ENCODE measurements at places on chromosomes 5 and 9.

- DNase-seq: peak; percentile 71
Measured at GRCh38 chr5:179763215-179763945, 30.4 kb upstream of the LTC4S start.

GRCh38 chr9:77833561-77834429 is 185.7 kb upstream of the GNA14 start:
- no peak for DNase-seq

DNA sequence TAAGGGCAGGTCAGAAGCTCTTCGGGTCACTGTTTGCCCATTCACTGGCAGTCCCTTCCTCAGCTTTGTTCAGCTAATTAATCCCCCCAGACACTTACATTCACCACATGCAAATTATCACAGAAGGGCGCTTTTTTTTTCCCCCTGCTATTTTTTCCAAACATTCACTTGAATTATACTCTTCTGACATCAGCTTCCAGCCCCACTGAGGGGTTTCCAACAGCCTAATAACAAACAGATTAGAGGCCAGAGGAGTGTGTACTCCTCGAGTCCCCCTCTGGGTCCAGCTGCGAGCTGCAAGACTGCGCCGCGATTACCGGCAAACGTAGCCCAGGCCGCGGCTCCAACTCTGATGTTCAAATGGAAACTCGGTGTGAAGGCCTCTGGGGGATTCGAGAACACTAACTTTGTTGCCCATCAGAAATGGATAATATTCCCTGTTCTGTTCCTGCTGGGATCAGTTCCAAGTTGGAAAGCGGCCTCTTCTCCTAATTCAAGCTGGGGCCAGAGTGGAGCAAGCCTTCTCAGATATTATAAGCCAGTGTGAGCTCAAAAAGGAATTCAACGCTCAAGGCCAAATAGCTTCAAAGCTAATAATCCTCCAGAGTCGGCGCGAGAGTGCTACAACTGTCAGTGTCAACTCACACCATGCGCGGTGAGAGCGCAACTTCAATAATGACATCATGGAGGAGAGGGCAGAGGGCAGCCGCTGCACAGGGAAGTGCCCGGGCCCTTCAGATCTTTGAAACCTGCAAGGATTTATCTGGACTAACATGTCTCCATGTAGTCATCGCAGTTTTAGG is 560.8 kb downstream of the BNC2 start:
- peak; percentile 87 for DNase-seq

- DNase-seq: no peak
Measured at GRCh38 chr5:5342784-5343183, 79.7 kb upstream of the ICE1 start.

DNA sequence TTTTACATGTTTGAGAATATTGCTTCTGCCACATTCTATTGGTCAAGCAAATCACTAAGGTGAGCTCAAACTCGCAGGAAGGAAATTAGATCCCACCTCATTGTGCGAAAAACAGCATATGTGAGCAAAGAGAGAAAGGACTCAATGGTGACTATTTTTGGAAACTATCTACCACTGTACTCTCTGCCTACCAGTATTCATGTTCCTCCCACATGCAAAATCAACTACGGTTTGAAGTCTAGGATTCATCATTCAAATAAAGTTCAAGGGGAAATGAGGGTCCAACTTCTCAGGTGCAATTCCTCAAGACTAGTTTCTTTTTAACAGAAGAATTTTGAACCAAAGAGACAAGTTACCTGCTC is 60.6 kb downstream of the FAM174A start:
- no peak for DNase-seq

DNA sequence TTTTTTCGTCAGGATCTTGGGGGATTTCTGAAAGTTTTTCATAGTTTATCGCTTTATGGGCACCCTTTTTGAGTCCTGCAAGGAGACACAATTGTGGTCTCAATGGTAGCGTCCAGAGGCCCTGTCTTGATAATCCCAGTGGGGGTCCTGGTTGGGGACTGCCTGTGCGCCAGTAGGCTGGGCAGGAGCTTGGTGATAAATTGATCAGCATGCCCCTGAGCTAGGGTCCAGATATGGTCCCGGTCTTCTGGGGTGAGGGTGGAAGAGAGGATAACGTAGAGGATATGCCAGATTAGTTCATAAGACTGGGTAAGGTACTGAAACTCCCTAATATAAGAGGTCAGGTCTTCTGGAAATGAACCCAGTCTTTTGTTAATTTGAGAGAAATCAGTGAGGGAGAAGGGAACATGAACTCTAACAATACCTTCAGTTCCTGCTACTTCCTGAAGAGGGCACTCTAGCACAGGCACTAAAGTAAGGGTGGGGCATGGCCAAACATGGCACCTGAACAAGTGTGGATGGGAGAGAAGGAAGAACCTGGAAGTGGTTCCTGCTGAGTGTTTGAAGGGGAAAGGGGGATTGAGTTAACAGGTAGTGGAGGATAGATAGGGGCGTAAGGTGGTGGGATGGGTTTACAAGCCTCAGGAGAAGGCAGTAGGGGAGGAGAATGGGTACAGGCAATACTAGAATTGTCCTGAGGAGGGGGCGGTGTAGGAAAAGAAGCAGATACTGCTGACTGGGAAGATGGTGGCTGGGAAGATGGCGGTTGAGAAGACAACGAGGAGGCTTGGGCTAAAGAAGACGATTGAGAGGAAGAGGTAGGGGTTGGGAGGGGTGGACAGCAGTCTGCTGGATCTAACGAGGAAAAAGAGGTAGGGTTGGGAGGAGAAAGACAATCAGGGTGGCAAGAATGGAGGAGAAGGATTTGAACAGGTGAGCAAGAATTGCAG is 33.8 kb upstream of the ANXA2R start:
- DNase-seq: peak; percentile 42

- DNase-seq: no peak
Measured at GRCh38 chr5:111755345-111755941, 1.6 kb downstream of the NREP start.

GRCh38 chr5:120043431-120043830 is 414.1 kb downstream of the FAM170A start:
- no peak for DNase-seq

- DNase-seq: peak; percentile 32
Measured at GRCh38 chr9:82034956-82035731, 46.6 kb downstream of the SPATA31D1 start.

DNA sequence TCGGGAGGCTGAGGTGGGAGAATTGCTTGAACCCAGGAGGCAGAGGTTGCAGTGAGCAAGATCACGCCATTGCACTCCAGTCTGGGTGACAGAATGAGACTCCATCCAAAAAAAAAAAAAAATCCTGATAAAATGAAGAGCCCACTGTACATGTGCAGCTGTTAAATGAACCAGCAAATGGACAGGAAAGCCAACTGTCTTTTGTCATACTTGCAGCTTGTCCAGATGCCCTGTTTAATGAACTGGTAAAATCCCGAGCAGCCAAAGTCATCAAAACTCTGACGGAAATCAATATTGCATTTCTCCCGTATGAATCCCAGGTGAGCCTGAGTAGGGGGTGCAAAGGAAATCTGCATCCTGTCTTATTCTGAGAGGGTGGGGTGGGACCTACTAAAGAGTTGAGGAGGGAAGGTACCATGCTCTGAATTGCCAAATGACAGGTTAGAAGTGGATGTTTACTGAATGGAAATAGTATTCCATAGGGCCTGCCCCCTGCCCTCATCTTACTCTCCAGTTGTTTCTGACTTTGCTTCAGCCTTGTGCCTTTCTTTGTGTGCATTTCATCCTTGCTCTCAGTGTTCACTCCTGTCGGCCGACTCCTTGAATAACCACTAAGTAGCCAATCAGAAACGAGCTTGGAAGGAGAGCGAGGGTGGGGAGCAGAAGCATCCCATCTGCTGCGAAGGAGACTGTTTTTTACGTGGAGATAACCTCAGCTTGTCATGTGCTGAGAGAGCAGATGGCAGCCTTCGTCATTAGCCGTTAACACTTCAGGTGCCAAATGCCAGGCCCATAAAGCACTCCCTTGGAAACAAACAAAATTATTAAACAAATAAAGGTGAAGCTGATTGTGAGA is 45.7 kb upstream of the CFAP157 start:
- DNase-seq: no peak

DNA sequence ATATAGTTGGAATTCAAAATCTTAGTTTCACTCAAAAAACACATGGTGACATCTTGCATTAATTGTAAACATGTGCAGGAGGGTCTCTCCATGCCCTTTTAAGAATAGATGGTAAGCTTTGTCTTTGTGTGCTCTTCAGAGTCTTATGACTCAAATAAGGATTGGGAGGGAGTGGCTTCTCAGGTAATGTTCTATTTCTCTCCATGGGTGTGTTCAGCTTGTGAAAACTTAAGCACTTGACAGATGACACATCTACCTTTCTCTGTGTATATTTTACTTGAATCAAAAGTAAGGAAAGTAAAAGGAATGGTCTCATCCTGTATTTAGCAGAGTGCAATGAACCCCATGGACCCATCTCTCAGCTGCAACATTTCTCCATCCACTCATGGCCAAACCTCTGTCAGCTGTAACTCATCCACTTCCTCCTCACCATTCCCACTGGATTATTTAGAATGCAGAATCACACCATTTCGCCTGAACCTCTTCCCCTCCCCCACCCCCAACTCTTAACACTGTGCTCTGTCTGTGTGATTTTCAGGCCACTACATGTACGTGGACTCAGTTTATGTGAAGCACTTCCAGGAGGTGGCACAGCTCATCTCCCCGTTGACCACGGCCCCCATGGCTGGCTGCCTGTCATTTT is 82.1 kb downstream of the MAMDC2 start:
- DNase-seq: no peak

GRCh38 chr5:115415143-115415491 is 118.7 kb upstream of the CCDC112 start:
- DNase-seq: peak; percentile 88

DNA sequence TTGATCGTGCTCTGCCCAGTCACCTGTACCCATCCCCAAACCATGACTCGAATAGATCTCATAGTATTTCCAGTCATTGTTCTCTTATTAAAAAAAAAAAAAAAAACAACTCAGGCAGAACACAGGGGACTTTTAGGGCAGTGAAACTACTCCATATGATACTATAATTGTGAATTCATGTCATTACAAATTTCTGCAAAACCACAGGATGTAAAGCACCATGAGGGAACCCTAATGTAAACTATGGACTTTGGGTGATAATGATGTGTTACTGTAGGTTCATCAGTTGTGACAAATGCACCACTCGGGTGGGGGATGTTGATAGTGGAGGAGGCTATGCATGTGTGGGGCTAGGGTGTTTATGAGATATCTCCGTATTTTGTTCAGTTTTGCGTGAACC is 133.8 kb downstream of the RAB3C start:
- no peak for DNase-seq

- DNase-seq: no peak
Measured at GRCh38 chr9:13991395-13991794, 322.5 kb downstream of the NFIB start.

GRCh38 chr5:119789406-119790117 is 160.2 kb downstream of the FAM170A start:
- no peak for DNase-seq

DNA sequence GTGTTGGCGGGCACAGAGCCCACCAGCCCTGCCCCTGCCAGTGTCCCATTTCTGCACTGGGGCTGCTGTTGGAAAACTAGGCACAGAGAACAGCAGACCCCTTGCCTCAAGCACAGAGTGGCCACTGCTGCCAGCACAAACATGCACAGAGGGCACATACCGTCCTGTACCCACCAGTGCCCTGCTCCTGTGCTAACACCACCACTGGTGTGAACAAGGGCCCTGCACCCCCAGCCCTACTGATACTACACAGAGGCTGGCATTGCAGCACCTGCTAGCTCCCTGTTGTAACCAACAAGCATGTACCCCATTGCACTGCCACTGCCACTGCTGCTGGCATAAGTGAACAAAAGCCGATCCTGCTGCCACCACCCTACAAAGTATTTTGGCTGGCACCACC is 348.0 kb upstream of the MPDZ start:
- no peak for DNase-seq

DNA sequence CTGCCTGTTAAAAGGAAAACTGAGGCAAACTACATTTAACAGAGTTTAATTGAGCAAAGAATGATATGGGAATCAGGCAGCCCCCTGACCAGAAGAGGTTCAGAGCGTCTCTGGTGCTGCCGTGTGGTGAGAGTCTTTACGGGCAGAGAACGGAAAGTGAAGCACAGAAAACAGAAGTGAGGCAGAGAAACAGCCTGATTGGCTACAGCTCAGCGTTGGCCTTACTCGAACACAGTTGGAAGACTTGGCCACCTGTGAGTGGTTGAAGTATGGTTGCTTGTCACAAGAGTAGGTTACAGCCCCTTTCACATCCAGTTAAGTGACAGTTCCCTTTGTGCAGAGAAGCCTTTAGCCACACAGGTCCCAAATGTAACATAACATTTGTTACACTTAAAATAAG is 16.9 kb upstream of the FBP1 start:
- DNase-seq: no peak

GRCh38 chr9:113949571-113950078 is 73.5 kb downstream of the ZNF618 start:
- no peak for DNase-seq

Data from stomach (tissue), 19 donors.